Tongue (tissue), 3 donors: ENCODE measurements at places on chromosomes 3 and 15. TPM values are rescaled to one million over a fixed set of nuclear protein-coding genes. Genes with fewer than 3 reads are reported as not detected.

DNA sequence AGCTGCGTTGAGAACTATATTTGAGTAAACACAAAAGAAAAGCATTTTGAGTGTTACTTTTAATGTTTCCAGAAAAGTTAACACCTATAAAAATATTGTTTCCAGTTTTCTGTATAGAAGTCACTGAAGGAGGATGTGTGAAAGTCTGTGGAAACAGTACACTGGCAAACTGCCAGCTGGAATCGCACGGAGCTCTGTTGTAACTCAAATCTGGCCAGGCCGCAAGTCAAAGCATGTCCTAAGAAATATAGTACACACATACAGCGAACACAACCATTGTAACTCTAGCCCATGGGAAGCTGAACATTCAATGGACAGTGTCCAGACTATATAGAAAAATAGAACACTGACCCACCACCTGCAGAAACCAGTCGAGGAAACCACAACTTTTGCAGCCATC lies 657.2 kb downstream of the FHIT start:
- peak; percentile 95 for DNase-seq

- DNase-seq = no peak
These were observed 1.6 kb downstream of the EIF4E3 start for GRCh38 chr3:71723452-71724170.

GRCh38 chr3:25155652-25156471 lies 272.2 kb upstream of the RARB start:
- no peak for DNase-seq

DNA sequence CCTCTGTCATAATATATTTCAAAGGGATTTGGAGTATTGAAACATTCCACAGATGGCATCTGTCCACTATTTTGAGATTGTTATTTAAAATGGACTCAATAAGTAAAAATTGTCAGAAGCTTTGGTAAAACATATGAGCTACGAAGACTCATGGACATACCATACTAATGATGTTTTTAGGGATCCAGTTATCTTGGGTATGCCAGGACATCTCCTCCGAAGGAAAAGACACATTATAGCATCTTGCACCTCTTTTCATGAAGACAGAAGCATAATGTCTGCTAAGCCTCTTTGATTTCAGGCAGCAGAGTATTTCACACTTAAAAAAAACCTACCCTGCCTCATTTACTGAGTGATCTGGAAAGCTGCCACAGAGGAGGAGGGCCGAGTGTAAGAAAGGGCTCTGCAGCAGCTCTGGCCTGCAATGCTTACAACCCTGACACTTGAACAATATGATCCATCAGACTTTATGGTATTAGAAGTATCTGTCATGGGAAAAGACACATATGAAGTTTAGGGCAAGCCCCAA lies 284.8 kb downstream of the TUSC7 start:
- peak; percentile 32 for DNase-seq

- no peak for DNase-seq
These were observed 144.0 kb downstream of the CADM2 start for GRCh38 chr3:85102781-85103180.

DNA sequence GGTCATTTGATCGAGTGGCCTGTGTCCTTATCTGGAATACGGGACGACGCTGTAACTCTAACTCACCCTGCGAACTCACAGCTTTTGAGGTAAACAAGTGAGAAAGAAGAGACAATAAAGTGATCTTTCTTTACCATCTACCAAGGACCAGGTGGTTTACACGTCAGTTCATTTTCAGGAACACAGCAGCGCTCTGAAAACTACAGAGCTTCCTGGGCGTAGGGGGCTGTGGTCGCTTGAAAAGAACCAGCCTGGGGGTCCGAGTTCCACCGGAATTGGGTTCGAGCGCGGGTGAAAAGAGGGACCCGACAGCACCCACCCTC lies 357 bp downstream of the KIAA1143 start:
- no peak for DNase-seq

DNA sequence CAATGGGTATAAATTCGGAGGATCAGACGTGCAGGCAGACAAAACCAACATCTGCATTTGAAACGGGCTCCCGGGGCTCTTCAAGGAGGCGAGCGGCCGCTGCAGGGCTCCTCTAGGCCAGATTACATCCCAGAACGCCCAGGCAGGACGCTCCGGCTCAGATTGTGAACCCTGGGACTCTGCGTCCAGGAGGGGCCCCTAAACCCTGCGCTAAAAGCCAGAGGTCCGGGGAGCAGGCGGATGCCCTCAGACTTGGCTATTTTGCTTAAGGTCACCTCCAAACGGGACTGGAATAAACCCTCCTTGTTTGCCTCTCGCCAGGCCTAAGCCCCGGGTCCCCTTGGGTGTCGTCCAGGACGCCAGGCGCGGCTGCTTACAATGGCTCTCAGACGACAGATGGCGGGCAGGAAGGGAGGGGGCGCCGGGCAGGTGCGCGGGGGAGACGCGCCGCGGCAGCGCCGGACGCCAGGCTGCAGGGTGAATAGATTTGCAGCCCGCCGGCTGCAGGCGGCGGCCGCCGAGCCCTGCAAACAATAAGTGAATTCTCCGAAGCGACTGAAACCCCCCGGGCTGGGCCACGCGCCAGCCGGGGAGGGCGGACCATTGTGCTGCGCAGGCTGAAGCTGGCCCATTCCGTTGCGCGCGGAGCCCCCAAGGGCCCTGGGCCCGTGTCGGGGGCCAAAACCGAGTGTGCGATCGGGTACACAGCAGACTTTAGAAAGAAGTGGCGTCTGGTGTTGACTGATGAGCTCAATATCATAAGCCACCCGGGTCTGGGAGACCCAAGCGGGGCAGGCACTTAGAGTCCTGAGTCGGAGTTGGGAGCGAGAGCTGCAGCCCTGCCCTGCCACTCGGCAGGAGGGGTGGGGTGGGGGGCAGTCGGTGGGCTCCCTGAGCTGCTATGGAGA lies 32.3 kb upstream of the AMOTL2 start:
- DNase-seq = peak; percentile 95

GRCh38 chr3:97066531-97066930 lies 252.1 kb downstream of the EPHA6 start:
- no peak for DNase-seq

Gene KBTBD13
- 2.6 TPM for total RNA-seq

Gene RAB5A
- 68.5 TPM for total RNA-seq

DNA sequence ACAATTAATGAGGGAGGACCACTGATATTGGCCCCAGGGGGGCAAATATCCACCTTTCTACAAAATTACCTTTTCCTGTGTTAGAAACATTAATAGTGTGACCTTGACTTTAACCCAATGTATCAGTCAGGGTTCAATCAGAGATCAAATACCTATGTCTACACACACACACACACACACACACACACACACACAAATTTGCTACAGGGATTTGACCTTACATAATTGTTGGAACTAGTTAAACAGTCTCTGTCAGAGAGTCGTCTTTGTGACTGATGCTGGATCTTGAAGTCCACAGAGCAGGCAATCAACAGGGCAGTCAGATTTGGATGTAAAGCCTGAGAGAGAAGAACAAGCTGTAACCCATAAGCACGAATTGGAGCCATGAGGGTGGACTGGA lies 32.5 kb downstream of the TM4SF4 start:
- no peak for DNase-seq

Gene NTRK3
- total RNA-seq = 14.7 TPM

DNA sequence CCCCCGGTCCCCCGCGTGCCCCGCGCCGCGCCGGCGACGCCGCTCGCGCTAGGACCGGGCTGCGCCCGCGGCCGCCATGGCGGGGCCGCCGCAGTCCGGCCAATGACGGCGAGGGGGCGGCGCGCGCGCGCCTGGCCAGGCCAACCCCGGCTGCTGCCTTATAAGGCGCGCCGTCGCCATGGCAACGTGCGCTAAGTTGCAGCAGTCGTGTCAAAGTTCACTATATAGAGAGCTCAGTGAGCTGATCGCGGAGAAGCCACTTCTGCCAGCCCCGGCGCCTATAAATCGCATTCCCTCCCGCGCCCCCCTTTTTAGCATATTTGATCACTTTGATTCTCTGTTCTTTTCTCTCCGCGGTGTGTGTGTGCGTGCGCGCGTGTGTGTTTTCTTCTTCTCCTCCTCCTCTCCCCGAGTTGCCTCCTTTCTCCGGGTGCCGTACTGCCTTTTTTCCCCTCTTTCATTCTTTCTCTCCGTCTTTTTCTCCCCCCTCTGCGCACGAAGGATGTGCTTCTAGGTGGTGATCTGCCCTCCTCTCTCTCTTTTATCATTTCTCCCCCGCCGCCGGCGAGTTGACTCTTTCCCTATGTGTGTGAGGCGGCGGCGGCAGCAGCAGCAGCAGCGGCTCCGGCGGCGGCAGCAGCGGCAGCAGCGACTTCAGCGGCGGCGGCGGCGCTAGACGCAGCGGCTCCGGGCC lies at the start of gene NR2F2:
Gene NR2F2 (plus strand): TSS at position 251 of the 694 bp plus-strand sequence. CDS start 1,406 bp downstream, outside the sequence.
- DNase-seq = peak; percentile 99

- DNase-seq = no peak
These were observed 249.7 kb downstream of the PTPRG start for GRCh38 chr3:61810953-61811497.

DNA sequence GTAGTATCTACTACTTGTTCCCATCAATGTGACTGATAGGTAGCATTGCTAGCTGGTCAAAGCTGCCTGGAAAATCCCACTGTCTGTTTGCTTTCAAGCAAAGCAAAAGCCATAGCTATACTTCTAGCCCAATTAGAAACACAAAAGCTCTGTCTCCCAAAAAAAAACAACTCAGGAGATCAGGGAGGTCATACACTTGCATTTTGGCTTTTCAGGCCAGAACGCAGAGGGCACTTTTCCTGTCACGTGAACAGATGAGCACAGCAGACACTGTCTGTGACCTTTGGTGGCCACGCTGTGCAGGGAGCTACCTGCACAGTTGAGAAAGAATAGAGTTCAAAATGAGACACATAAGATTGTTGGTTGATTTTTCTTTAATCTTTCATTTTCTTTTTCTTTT lies 441.7 kb upstream of the PDZRN3 start:
- DNase-seq = no peak

Gene TUSC7
- not detected for total RNA-seq

DNA sequence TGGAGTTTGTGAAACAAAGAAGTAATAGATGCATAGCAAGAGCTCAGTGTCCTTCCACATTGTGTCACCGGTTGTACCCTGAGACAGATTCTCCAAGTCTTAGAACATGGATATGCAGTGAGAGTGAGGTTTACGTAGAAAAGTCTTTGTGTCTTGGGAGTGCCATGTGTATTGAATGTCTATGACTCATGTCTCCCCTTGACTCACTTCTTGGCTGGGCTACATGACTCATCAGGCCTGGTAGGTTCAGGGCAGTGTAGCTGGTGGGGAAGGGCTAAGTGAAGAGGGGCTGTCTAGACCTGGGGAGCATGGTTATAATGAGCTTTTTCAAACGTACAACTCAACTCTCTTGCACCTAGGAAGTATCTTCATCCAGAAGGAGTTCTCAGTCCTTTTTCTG lies 167.4 kb downstream of the GAP43 start:
- DNase-seq = no peak

GRCh38 chr3:68666429-68667136 lies 265.8 kb downstream of the TAFA4 start:
- DNase-seq = peak; percentile 58

DNA sequence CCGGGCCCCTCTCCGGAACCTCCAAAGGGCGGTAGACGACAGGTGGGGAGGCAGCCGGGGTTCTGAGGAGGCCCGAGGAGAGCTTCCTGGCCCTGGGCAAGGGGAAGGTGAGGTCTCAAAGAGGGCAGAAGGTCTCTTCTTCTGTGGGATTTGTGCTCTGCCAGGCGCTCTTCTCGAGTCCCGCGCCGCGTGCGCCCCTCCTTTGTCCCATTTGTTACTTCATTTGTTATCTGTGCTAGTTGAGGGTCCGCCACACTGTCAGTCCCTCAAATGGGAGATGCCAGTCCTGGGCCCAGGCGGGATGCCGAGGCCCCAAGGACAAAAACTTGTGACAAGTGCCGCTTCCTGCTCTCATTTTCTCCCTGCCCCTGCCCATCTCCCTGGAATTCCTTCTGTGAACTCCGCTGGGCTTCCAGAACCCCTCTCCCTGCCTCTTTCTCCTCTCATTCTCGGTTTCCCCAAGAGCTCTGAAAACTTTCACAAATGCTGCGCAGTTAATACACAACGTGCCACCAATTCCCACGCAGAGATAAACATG lies 1.5 kb downstream of the ST8SIA2 start:
- DNase-seq = no peak

DNA sequence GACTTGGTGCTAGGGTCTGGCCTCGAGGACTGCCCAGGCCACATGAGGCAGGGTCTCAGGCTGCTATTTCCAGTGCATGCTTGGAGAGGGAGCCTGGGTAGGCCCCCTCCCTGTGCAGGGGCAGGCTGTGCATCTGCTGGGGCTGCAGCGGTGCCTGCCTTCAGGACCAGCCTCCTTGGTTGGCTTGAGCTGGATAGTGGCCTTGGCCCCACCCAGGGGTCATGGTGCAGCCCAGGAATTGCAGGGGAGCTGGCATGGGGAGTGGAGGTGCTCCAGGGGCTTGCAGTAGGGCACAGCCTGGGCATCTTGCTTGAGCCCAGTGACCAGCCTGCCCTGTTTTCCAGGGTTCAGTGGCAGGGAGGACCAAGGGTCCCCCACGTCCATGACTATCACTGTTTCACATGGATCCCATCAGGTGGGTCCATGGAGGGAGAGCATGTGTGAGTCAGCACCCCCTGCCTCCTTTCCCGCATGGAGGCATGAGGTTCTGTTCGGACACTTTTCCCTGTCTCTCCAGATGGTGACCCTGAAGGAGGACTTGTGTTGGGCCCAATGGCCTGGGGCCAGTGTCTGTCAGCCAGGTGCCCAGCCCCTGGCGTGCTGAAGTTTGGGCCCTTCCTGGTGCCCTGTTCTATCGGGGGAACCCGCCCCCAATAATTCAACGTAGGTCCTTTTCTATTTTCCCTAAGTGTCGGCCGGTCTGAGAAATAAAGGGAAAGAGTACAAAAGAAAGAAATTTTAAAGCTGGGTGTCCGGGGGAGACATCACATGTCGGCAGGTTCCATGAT lies 218.6 kb downstream of the SNRPN start:
- no peak for DNase-seq

DNA sequence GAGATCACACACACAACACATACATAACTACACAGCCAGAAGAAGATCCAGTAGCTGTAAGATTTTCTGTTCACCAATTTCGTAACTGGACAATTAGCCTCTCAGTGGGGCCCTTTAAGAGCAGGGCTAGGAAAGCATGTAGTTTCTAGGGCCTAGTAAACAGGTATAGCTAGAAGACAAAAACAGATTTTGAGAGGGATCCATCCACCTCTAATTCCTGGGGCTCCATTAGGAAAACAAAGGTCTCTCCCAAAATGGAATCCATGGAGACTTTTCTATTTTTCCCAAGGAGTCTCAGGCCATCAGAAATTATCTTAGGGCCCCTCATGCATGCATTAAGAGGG lies 10.5 kb downstream of the KIF15 start:
- DNase-seq = no peak

Gene TMEM40
- 7.6 TPM for total RNA-seq

DNA sequence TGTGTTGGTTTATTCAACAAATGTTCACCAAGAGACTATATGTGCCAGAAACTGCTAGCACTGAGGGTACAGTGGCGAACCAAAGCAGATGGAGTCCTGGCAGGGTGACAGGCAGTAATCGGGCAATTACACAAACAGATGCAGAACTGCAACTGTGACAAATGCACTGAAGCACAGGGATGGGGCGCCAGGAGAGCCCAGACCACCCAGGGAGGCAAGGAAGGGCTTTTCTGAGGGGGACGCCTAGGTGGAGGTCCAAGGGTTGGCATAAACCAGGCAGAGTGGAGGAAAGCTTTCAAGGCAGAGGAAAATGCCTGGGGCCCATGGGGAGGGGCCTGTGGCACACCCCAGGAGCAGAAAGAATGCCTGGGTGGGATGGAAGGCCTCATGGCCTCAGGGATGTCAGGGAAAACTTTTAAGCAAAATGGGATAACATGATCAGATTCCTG lies 5.5 kb downstream of the DIS3L start:
- peak; percentile 96 for DNase-seq

GRCh38 chr15:71202712-71203111 lies 87.4 kb downstream of the THSD4 start:
- peak; percentile 22 for DNase-seq
